ENCODE measurements at places on chromosomes 3 and 15.

GRCh38 chr3:42473083-42473932 is 29.1 kb upstream of the VIPR1 start:
- DNase-seq = peak; percentile 35

- peak; percentile 62 for DNase-seq
Observed at GRCh38 chr3:5213574-5213966, 26.1 kb downstream of the EDEM1 start.

DNA sequence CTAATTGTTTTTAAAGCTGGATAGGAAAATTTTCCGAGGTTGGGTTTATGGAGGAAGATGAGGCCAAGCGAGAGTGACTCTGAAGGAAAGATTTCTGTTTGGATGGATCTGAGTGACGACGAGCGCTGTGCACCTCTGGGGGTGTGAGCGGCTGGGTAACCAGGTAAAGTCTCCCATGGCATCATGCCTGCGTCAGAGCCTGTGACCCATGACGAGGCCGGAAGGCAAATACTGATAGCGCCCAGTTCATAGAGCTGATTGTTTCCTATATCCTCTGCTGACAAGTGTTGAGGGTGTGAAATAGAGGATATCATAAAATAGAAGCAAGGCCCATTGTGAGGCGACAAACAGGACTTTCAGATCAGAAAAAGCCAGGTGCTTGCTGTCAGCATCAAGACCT is 33.7 kb upstream of the MAGEF1 start:
- DNase-seq = no peak

DNA sequence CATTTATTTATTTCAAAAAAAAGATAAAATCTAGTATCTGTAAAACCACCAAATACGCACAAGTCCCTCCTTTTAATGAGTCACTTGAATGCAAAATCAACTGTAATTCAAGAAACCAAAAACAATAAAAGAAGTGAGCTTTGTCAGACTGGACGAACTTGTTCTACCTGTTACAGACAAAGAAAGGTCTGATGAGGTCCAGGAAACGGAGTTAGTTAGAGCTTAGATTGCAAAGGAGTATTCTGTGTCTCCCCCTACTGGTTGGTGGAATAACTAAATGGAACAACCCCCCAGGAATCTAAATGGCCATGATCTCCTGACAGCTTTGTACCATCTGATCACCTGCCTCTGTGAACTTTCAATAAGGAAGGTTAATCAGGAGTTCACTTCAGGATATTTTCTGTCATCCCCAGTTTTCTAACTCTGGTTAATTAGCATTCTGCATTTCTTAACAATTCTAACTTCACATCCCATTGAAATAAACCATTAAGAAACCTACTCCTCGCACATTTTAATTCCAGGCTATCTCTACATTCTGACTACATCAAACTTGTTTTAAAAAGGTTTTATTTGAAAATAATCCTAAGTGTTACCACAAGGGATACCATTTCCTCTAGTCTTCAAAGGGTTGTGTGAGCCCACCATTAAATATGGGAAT is 333.0 kb upstream of the SATB1 start:
- DNase-seq = peak; percentile 80

DNA sequence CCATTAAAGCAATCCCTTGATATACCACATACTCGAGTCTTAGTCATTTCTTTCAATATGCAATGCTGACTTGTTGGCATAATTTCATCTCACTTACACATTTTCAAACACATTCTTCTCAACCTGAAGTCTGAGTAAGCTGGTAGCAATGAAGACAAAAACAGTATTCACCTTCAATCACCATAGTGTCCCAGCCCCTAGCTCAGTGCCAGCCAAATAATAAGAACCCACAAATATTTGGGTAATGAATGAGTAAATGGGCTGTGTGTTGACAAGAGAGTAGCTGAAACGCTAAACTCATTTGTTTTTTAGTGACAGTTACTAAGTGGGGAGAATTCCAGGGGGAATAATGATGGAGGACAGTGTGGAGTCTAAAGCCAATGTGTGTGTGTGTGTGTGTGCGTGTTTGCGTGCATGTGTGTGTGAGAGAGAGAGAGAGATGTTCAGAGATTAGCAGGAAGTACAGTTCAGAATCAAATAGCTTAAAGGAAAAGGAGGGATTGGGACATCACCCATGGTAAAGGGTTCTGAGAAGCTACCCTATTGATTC is 165.7 kb downstream of the GAP43 start:
- no peak for DNase-seq

- DNase-seq = no peak
Observed at GRCh38 chr3:162082516-162082915, 585.9 kb downstream of the OTOL1 start.

GRCh38 chr3:58991026-58991425 is 58.8 kb downstream of the CFAP20DC start:
- DNase-seq = no peak

- DNase-seq = peak; percentile 8
Observed at GRCh38 chr3:178645503-178645902, 109.3 kb downstream of the KCNMB2 start.

- peak; percentile 69 for DNase-seq
Observed at GRCh38 chr3:141360888-141361598, 7.3 kb upstream of the ZBTB38 start.

GRCh38 chr3:78918361-78919020 is 849.3 kb downstream of the ROBO1 start:
- no peak for DNase-seq

DNA sequence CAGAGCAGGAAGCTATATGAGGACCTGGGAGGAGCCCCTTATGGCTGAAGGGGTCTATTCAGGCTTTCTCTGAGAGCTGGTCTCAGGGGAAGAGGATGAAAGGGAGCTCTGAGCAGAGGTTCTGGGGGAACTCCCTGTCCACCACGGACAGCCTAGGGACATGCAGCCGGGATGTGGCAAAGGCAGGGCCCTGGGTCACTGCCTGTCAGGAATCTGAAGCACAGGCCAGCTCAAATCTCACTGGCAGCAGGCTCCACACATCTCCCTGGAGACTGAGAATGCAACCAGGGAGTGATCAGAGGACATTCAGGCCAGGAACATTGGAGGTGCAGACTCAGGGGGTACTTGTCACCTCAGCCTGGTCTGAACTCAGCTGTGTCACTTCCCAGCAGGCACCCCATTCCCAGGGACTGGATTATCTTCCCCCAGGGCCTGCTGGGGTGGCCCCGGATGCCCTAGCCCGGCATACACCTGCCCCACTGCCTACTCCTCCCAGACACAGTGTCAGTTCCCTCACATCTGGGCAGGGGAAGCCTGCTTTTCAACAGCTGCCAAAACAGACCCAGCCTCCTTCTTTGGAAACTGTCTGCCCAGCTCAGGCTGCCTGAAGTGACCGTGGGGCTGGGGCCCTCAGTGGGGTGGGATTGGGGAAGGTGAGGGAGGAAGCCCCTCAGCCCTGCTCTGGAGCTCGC is 18.3 kb upstream of the SEMA3F start:
- DNase-seq = no peak

GRCh38 chr3:192875971-192876565 is 41.6 kb downstream of the MB21D2 start:
- no peak for DNase-seq

DNA sequence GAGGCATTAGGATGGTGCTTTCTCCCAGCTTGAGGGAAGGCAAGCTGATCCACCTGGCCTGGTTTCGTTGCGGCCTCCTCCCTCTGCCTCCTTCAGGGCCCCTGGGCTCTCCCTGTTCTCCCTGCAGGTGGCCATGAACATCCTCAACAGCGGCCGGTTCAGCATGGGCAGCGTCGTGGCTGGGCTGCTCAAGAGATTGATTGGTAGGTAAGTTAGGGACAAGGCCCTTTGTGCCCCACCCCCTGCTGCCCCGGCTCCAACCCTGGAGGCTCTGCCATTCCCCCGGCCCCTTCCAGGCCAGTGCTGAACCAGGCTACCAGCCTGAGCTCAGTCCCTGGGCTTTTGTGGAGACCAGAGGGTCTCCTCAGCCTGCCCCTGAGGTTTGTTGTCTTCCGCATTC is 23.0 kb downstream of the ACAD9 start:
- no peak for DNase-seq

GRCh38 chr3:194998417-194998816 is 272.5 kb downstream of the XXYLT1 start:
- DNase-seq = no peak

- no peak for DNase-seq
Observed at GRCh38 chr15:67897646-67898339, 57.9 kb upstream of the RNU6-1 start.

DNA sequence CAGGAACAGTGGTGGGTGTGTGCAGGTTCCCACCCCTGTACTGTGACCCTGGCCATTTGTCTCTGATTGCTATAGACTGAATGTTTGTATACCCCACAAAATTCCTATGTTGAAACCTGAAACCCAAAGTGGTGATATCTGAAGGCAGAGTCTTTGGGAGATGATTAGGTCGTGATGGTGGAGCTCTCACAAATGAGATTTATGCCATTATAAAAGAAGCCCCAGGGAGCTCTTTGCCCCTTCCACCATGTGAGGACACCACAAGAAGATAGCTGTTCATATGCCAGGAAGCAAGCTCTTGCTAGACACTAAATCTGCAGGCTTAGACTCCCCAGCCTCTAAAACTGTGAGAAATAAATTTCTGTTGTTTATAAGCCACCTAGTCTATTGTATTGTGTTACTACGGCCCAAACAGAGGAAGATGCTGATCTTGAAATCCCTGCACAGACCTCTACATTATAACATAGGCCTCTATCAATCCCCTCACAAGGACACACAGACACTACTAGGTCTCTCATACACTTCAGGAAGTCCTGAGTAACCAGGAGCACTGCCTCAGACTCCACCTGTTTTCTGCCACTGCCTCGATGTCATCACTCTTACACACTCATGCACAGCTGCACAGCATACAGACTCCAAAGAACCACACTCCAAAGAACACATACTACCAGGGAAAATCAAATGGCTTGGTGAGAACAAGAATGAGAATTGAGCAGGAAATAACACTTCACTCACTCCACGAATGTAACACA is 14.7 kb downstream of the IGSF11 start:
- DNase-seq = no peak
